ENCODE measurements at places on chromosomes 11 and 22.

DNA sequence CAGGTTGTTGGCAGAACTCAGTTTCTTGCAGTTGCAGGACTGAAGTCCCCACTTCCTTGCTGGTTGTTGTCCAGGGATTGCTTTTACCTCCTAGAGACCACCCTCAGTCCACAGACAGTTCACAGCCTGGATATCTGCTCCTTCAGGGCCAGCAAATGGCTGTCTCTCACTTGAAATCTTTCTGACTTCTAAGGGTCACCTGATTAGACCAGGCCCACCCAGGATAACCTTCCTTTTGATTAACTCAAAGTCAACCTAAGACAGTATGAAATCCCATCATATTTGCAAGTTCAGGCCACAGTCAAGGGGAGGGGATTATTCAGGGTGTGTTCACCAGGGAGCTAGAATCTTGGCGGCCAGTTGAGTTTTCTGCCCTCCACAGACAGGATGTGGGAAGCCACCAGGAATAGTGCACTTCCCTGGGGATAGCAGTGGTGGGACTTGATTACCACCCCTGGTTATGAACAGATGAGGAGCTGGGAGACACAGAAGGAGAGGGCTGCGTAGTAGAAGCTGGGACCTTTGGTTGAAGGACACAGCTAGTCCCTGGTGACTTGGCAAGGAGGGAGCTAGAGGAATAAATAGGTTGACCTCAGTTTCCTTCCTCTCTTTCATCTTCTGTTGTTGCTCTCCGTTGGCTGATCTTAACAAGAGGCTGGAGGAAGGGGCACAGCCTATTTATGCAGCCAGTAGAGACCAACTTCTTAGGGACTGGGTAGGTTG lies 33.4 kb downstream of the MIAT start:
- no peak for DNase-seq

DNA sequence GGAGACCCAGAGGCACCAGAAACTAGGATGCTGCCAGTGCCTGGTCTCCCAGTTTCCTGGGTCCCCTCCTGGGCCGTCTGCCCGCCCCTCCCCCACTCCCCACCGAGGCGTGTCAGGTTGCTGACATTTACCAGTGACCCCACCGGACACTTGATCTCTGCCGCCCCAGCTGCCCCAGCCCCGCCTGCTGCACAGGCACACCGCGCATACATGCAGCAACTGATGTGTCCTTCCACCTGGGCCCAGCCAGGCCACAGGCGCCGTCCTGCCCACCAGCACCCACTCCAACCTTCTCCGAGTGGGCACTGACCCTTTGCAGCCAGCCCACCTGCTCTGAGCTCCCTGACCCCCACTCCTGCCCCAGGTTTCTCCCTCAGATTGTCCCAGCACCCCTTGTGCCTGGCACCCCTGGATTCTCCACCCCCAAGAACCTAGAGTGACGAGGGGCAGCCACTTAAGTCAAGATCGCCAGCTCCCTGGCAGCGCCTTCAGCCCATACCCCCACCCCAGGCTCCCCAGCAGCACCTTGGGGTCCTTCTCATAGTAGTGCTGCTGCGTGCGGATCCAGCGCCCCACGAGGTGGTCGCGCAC lies 548 bp downstream of the PYGM start:
- DNase-seq, result no peak

- no peak for DNase-seq
Observed at GRCh38 chr22:36445158-36445668, 36.2 kb downstream of the TXN2 start.

DNA sequence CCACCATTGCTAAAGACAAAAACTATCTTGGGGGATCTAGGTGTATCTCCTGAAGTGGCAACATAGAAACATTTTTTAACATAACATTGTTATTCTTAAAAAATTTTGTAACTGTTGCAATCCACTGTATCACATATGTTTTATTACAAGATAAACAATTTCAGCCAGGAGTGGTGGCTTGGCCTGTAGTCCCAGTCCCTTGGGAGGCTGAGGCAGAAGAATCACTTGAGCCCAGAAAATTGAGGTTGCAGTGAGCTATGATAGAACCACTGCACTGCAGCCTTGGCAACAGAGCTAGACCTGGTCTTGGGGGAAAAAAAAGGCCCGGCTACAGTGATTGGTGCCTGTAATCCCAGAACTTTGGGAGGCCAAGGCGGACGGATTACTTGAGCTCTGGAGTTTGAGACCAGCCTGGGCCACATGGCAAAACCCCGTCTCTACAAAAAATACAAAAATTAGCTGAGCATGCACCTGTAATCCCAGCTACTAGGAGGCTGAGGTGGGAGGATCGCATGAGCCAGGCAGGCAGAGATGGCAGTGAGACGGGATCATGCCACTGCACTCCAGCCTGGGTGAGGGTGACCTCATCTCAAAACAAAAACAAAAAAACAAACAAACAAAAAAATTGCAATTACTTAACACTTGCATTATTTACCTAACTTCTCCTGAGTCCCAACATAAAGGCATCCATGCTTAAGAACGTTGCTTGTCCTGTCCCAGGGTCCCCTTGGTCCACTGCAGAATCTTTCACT lies 1.5 kb upstream of the DEPDC5 start:
- DNase-seq, result no peak

- no peak for DNase-seq
Observed at GRCh38 chr22:32619614-32620426, 145.2 kb downstream of the FBXO7 start.
